Large intestine (tissue), 12 donors: ENCODE measurements at places on chromosomes 13 and 19. TPM values are rescaled to one million over a fixed set of nuclear protein-coding genes. Genes with fewer than 3 reads are reported as not detected.

ZSCAN4 gene
- 0.25 TPM for polyA plus RNA-seq

CABP5 gene
- polyA plus RNA-seq, result not detected

POU2F2 gene
- 2.7 TPM for polyA plus RNA-seq

TUBA3C gene
- not detected for polyA plus RNA-seq

SPC24 gene
- polyA plus RNA-seq, result 7.2 TPM

WASF3 gene
- polyA plus RNA-seq, result 4.6 TPM

ZIC2 gene
- polyA plus RNA-seq, result 0.37 TPM

TYK2 gene
- 111 TPM for polyA plus RNA-seq

DNA sequence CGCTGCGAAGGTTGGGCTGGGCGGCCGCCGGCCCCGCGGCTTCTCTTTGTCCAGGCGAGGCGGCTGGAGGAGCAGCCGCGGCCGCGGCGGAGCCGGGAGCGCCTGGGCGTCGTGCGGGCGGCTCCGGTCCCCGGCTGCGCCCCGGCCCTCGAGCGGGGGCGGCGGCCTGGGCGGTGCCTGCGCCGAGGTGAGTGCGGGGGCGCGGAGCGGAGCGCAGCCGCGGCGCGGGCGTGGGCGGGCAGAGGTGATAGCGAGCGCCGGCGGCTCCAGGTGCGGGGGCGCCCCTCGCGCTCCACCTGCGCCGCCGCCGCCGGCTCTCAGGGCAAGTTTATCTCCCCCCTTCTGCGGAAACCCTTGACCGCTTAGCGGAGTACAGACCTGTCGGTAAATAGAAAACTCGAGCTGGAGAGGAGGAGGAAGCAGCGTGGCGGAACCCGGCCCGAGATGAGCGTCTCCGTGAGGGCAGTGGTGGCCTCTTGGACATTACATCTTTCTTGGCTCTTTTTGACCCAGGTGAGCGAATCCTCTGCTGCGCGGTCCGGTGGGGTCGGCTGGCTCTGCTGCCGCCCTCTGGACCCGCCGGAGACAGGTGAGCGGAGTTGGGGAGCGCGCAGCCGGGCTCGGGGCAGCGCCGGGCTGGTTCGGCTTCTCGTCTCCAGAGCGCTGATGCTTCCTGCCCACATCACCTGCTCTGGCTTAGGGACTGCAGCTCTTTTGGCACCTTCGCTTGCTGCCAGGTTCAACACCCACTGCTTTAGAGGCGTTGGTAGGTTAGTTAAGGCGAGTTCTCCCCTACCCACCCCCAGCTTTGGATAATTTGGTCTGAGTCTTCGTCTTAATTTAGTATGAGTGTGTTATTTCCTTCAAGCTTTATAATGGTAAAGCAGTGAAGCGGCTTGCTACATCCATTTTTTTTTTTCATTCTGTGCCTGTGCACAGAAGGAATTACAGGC lies at the start of gene MTUS2:
MTUS2 (plus strand) TSS at position 241 of the 953 bp plus-strand sequence.
- DNase-seq, result peak; percentile 36

DNA sequence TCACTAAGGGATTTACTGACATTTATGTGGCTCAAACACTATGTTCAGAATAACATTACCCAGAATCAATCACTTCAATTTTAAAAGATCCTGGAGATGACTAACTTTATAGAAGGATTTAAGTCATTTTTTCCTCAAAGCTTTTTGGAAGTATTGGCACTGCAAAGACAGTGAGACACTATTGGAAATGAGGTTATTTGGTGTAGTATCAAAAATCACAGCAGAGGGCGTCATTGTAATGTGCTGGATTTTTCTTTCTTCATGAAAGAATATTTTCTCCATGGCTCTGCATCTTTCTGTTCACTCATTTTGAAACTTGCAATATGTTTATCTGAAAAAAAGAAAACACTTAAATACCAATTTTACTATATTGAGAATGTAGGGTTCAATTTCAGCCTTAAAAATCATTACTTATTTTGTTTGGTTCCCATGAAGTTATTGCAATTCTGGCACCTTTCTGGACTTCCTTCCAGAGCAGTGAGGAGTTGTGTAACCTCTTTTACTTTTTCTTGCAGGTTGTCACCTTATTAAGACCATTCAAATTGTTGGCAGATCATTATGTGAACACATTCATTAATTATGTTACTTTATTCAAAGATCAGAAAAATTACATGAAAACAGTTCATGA lies 3.7 kb upstream of the CSNK1A1L start:
- DNase-seq, result no peak

GRCh38 chr13:19159181-19159580 lies 22.4 kb downstream of the TUBA3C start:
- no peak for DNase-seq

DNA sequence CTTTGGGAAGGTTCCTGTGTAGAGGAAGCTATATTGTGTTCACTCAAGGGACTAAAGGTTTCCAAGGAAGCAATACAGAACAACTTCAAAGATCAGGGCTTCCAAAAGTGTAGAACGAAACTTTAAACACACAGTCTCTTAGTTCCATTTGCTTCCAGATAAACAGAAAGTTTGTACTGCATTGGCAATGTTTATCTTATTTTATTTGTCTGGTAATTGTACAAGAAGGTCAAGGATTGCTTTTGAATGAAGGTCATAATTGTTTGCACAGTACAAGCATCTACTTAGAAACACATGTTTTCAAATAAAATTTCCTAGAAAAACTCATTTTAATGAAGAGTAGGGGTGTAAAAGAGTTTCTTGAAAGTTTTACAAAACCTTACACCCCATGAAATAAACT lies 712.7 kb upstream of the SGCG start:
- no peak for DNase-seq

GRCh38 chr13:110070046-110070445 lies 236.9 kb downstream of the COL4A1 start:
- DNase-seq, result no peak

DNA sequence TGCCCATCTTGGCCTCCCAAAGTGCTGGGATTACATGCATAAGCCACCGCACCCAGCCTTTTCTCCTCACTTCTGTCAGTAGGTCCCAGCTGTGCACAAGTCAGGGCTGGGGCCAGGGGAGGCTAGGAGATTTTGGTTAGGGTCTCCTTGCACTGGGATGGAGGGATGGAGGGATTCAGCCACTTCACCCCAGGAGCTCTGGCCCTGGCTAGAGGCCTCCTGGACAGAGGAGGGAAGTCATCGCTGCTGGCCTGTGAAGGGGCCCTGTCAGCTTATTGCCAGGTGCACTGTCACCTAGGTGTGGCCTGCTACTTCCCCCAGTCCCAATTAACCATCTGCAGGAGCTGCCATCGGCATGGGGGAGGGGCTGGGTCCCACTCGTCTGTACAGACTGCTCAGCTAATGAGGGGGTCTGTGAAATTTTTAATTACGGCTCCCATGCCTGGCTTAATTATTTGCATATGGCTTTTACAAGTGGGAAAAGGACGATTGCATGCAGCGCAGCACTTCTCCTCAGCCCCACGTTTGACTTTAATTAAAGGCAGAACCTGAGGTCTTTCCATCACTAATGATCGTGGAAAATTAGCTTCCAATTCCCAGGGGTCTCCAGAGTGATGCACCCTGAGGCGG lies 52.4 kb downstream of the CHST8 start:
- DNase-seq, result no peak

DNA sequence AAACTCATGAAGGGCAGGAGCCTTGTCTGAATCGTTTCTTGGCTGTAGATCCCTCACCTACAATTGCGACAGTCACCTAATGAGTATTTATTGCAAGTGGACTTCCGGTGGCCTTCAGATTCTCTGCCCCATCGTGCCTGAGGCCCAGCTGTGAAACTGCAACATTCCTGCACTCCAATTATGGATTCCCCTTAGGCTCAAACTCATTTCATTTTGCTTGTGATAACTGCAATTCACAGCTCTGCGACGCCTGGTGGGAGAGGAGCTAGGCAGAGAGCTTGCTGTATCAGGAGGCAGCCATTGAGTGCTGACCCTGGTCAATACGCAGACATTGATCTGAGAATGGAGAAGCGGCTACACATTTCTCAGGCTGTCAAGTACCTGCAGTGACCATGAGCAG lies 59.0 kb downstream of the CCDC70 start:
- DNase-seq, result no peak

DNA sequence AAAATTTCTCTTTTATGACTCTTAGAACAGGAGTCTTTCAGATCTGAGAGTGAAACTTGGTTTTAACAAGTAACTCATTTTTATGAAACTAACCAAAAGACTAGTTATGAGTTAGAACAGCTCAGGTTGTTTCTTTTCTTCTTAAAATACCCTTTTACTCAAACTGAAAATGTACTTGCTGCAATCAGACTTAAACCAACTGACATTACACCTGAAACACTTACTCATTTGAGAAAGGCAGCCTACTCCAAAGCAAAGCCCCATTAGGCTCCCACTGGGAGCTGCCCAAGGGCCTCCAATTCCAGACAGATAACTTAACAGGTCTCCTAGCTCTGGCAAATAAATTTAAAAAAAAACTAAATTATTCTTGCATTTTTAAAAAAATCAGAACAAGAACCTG lies 3.6 kb downstream of the FOXO1 start:
- DNase-seq, result no peak

GRCh38 chr13:110330491-110331011 lies 23.5 kb downstream of the COL4A2 start:
- DNase-seq, result no peak

GRCh38 chr13:76754414-76754813 lies 131.8 kb downstream of the KCTD12 start:
- DNase-seq, result no peak

DNA sequence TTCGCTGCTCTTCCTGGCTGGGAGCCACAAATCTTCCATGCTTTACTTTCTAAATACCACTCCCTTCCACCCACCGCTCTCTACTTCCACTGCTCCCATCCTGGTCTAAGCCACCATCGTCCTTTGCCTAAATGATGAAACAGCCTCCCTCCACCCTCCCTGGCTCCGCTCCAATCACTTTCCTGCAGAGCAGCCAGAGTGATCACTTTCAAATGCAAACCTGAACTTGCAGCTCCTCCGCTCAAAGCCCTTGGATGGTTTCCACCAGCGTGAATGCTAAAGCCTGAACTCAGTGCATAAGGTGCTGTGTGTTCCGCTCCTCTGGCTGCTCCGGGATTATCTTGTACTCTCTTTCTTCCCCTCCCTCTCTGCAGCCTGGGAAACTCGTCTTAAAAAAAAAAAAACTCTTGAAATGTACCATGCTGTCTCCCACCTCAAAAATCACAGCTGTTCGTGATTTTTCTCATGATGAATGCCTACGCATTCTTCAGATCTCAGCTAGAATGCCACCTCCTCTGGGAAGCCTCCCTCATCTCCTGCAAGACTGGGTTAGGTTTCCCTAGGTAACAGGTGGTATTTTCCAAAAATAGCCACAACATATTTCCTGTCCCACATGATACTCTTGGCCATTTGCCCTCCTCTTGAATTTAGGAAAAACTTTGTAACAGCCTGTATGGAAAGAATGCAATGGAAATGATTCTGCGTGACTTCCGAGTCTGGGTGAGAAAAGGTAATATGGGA lies 3.7 kb upstream of the SIN3B start:
- peak; percentile 24 for DNase-seq

DNA sequence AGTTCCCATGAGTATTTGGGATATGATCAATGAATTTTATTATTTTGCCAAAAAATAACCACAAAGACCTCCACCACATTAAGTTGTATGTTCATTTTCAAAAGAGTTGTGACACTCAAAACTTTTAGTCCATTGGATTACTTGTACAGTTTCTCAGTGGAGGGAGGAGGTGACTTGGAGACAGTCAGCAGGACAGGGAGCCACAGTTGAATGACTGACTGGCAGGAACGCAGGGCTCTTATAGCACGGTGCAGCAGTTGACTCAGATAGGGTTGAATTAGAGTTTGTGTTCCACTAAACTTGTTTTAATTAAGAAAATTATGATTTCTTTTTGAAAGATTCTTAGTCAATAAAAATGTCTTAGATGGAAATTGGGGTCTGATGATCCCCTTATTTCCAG lies 42.5 kb downstream of the TNFRSF19 start:
- DNase-seq, result no peak

- DNase-seq, result peak; percentile 63
Measured at GRCh38 chr19:12647490-12648071, 19.0 kb downstream of the MAN2B1 start.

- DNase-seq, result peak; percentile 81
Measured at GRCh38 chr13:27830010-27830409, 37.7 kb downstream of the GSX1 start.

GRCh38 chr19:9406798-9407352 lies 28.5 kb downstream of the ZNF266 start:
- DNase-seq, result peak; percentile 83

DNA sequence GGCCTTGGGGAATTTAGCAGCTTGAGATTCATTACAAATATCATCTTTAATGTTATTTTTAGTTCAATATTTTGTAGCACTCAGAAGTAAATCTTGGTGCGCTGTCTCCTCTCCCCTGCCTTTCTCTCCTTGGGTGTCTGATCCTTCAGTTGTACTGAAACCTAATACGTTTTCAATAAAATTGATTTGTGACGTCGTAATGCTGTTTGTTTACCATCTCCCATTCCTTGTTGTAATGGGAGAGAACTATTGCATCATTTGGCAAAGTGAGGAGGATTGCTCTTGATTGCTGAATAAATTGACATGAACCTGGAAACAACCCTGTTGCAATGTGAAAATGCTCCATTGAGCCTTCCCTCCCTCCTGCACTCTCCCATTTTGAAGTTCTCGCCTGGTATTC lies 43.2 kb upstream of the TSHZ3 start:
- no peak for DNase-seq
